GM12865 (cell line): ENCODE measurements at places on chromosomes 13 and 19.

- DNase-seq, result peak; percentile 73
Observed at GRCh38 chr13:110676595-110677587, 29.0 kb downstream of the CARS2 start.

- DNase-seq, result no peak
Observed at GRCh38 chr13:29589234-29589633, 6.3 kb downstream of the SLC7A1 start.

DNA sequence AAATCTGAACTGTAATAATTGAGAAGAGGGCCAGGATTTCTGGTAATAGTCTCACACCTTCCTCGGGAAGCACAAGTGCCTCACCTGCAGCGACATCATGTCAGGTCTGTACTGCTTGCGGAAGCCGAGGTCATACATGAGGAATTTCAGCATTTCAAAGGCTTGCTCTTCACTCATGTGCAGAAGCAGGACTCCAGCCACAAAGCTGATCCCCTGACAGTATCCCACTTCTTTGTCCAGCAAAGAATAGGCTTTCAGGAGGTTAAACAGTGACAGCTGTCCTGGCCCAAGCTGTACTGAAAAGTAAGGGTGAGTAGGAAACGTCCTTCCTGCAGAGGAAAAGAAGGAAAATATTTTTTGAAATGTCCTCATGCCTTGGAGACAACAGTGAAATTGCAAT lies 182.7 kb downstream of the TBC1D4 start:
- DNase-seq, result no peak

DNA sequence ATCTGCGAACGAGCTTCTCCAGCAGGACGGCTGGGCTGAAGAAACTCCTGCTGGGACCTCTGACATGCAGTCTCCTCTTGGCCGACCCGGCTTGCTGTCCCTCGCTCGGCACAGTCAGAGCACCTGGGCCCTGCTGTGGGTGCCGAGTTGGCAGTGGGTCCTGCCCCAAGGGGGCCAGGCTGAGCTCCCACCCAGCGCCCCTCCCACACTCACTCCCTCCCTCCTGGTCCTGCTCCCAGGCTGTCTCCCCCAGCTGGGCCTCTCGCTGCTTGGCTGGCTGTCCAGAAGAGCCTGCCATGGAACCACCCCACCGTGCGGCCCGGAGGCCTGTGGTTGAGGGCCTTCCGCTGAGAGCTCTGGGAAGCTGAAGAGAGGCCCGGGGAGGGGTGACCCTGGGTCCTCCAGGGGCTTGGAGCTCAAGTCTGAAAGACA lies 6.0 kb downstream of the AKT2 start:
- DNase-seq, result peak; percentile 30

GRCh38 chr13:58134012-58134411 lies 502.5 kb downstream of the PCDH17 start:
- DNase-seq, result no peak

DNA sequence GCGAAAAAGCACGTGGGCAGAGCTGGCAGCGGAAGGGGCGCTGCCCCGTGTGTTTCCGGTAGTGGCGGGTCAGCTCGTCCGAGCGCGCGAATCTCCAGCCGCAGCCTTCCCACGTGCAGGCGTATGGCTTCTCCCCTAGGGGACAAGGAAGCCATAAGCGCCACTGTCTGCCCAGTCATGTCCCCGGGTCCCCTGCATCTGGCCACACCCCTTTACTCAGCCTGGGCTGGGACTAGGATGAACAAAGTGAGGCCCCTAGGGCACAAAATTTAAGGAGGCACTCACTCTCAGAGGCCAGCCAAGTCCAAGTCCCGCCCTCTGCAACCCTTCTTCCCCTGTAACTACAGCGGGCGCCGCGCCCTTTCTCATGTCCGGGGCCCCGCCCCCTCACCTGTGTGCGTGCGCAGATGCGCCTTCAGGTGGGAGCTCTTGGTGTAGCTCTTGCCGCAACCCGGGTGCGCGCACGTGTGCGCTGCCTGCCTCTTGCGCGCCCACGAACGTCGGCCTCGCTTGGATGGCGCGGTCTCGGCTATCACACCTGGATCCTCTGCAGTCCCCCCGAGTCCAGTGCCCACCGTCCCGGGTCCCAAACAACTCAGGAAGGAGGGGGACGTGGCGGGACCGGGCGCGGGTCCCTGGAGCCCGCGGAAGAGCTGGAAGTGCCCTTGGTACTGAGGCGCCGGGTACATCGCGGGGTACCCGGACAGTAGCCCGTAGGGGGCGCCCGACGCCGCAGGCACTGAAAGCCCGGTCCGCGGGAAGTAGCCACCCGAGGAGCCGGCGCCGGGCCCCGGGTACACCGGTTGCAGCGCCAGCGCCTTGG lies 1.9 kb downstream of the KLF1 start:
- DNase-seq, result peak; percentile 89

DNA sequence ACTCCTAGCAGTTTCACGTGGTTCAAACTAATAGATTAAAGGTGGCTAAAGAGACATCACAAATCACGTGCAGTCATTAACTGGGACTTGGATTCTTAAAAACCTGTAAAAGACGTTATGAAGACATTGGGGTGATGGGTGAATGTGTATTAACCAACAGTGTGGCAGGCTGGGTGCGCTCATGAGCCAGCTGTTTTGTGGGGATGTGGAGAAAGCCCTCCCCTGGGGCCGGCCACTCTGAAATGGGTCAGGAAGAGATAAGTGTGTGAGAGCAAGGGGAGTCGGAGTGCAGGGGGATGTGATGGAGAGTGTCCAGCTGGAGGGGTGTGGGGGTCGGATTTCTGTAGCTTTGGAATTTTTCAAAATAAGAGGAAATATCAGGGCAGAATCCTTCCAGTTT lies 10.4 kb downstream of the UPF1 start:
- DNase-seq, result no peak

- DNase-seq, result no peak
Observed at GRCh38 chr13:44159633-44160279, 213.9 kb upstream of the SERP2 start.

GRCh38 chr19:31350033-31350692 lies 927 bp upstream of the TSHZ3 start:
- no peak for DNase-seq

DNA sequence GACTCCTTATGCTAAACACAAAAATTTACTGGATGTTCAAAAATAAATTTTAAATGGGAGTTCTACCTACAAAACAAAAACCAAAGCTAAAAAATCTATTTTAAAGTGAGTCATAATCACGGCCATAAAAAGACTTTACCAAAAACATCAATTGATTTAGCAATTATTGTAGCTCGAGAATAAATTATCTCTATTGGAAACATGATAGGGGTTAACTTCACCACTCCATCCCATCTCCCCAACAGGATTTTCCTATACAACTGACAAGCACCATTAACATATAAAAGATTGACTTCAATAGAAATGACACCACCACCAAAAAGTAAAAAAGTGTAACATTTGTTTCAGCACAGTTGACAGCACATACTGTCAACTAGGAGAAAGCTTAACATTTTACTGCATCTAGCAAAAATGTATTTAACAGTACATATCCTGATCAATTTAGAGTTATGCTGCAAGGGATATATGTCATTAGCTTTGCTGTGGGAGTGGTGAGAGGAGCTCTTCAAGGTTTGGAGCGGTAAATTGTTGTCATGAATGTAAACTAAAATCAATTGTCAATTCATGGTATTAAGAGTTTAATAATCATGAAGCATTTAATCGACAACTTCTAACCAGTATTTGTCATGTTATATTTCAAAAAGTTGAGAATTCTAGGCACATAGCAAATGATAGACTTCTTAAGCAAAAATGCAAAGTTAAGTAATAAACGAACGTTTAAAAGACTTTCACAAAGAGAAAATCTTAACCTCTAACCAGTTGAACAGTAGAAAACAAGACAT lies 3.8 kb downstream of the UBL3 start:
- DNase-seq, result no peak

GRCh38 chr13:101205408-101205807 lies 210.9 kb downstream of the NALCN start:
- peak; percentile 8 for DNase-seq

DNA sequence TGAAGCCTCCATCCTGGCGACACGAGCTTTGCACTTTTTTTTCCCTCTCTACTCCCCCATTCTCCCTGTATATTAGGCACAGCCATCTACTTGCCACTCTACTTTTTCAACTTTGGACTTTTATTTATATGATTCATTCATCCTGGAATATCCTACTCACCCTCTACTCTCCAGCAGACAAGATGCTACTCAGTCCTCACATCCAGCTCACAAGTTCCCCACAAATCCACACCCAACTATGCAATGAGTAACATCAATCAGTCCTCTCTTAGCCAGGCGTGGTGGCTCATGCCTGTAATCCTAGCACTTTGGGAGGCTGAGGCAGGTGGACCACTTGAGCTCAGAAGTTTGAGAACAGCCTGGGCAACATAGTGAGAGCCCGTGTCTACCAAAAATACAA lies 23.9 kb upstream of the URAD start:
- DNase-seq, result no peak

- no peak for DNase-seq
Observed at GRCh38 chr13:49238621-49239020, 9.1 kb upstream of the CDADC1 start.

- no peak for DNase-seq
Observed at GRCh38 chr13:59653916-59654315, 509.8 kb downstream of the DIAPH3 start.

GRCh38 chr13:73924607-73925006 lies 209.6 kb downstream of the KLF12 start:
- DNase-seq, result peak; percentile 64

GRCh38 chr13:65347420-65348030 lies 1882.6 kb downstream of the PCDH9 start:
- no peak for DNase-seq

DNA sequence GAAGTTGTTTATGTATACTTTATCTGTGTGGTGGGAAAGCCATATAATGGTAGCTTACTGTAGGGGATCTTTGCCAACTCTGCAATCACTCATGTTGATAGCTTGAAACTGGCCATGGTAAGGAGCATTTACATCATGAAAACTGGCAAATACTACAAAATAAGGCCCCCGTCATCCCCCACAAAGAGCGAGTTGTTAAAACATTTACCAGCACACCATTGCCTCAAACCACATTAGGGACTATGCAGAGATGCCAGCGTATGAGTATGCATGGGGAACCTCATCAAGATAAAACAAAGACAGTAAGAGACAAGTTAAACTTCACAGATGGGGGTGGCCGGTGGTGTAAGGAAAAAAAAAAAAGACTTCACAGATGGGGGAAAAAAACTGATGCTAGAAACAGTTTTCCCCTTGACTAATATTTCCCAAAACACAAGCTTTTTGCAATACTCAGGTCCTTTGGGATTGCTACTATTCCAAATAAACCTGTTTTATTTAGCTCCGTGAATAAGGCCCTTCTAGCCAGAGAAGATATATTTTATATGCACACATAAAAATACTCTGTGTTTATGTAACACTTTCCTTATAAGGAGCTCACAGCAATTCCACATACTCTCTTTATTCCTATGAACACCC lies 70.6 kb upstream of the SERP2 start:
- DNase-seq, result peak; percentile 15

DNA sequence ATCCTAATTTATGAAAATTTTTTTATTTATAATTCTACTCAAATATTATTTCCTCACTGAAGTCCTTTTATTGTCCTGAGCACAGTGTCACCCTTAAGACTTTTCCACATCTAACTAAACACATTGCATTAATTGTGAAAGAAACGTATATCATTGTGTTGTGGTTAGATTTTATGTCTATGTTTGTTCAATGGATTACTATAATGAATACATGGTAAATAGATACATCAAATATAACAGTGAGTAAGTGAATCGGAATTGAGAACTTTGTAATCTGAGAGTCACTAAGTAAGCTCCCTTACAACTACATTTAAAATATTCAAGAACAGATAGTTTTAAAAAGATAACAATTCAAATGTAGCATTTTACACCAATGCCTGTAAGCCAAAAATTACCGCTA lies 417.6 kb upstream of the PCDH20 start:
- DNase-seq, result no peak

GRCh38 chr19:6424195-6424938 lies at the start of gene KHSRP:
Gene KHSRP, minus strand, starts transcription at chr19:6424811. Its CDS starts 110 bp downstream, at chr19:6424701.
- peak; percentile 46 for DNase-seq

DNA sequence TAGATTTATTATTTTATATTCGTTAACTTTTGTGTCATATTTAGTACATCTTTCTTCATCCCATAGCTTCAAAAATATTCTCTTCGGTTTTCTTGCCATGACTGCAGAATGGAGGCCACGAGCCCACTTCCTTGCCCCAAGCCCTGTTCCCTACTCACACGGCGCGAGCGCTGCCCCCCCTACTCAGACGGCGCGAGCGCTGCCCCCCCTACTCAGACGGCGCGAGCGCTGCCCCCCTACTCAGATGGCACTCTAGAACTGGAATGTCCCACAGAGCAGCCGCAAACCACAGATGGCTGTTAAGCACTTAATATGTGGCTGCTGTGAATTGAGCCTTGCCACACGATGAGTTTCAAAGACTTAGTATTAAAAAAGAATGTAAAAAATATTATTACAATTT lies 102.2 kb upstream of the PEG3 start:
- peak; percentile 5 for DNase-seq

DNA sequence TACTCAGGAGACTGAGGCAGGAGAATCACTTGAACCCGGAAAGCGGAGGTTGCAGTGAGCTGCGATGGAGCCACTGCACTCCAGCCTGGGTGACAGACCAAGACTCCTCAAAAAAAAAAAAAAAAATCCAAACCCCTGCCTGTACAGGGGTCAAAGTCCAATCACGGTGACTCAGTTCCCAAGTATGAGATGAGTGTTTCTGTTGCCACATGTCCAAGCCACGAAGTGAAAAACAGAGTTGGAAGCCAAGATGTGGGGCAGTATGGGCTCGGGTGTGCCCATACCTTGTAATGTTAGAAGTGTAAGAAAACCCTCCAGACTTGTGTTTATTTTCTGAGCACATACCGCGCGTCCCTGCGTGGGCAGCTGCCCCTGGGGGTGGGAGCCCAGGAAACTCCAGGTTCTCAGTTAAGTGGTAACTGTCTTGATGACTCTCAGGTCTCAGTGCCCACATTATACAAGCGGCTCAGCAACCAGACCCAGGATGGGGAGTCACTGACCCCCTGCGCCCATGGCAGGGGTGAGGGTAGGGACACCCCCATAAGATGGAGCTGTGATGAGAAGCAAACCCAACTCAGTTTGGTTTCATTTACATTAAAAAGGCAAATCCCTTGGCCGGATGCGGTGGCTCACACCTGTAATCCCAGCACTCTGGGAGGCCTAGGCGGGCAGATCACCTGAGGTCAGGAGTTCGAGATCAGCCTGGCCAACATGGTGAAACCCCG lies 1.2 kb upstream of the GPX4 start:
- DNase-seq, result peak; percentile 93

- DNase-seq, result no peak
Observed at GRCh38 chr13:48624858-48625257, 28.9 kb upstream of the CYSLTR2 start.

- DNase-seq, result no peak
Observed at GRCh38 chr19:34838753-34839431, 65.9 kb upstream of the ZNF599 start.

GRCh38 chr13:111855191-111855590 lies 211.8 kb upstream of the SOX1 start:
- no peak for DNase-seq

- no peak for DNase-seq
Observed at GRCh38 chr13:67139551-67139950, 90.6 kb downstream of the PCDH9 start.

DNA sequence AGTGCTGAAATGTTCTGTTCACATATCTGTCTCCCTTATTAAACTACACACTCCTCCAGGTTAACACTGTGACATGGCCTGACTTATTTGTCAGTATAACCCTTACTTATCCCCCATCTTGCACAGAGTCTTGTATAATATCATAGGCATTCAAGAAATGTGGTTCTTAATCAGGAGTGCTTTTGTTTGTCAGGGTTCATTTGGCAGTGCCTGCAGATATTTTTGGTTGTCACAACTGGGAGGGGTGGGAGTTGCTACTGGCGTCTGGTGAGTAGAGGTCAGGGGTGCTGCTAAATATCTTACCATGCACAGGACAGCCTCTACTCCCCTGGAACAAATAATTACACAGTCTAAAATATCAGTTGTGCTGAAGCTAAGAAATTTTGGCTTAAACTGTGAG lies 20.4 kb upstream of the OBI1 start:
- no peak for DNase-seq
